NCI-H526 (cell line): ENCODE measurements at places on chromosomes 4 and X.

DNA sequence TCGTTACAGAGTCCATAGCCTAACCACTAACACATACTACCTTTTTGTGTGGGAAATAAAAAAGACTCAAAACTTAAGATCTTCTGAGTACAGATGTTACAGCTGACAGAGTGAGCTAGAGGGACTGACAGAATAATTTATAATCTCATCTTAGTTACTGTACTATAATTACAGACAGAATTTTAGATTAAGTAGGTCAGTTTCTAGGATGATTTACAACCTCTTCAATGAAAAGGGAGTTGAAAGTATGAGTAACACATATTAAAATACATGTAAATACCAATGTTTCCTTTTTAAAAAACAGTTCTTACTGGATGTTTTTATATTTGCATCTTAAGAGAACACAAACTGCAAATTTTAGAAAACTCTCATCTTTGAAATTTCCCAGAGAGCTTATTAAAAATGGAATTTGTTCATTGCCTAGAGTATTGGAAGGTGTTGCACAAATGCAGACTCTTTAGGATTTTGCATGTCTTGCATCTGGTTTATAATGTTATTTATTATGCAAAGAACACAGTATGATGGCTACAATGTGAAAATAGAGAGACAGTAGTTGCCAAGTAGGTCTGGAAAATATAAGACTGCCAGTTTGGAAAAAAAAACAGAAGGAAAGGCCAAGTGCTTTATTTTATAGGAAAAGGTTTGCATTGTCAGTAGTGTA, 24.2 kb upstream of the CCNG2 start:
- DNase-seq = no peak

DNA sequence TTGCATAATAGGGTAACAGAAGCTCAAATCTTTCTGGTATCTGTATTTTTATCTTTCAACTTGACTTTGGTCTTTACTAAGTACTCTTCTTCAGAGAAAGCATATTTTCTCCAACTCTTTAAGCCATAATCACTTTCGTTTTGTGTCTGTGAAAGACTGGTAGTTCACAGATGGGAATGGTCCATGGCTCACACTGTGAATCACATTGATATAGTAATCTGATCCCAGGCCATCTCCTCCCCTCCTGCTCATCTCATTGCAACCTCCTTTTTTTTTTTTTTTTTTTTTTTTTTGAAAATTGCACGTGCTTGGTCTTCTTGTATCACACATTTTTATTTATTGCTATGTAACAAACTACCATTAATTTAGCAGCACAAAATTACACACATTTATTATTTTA, 694.5 kb upstream of the SLIT2 start:
- no peak for DNase-seq

DNA sequence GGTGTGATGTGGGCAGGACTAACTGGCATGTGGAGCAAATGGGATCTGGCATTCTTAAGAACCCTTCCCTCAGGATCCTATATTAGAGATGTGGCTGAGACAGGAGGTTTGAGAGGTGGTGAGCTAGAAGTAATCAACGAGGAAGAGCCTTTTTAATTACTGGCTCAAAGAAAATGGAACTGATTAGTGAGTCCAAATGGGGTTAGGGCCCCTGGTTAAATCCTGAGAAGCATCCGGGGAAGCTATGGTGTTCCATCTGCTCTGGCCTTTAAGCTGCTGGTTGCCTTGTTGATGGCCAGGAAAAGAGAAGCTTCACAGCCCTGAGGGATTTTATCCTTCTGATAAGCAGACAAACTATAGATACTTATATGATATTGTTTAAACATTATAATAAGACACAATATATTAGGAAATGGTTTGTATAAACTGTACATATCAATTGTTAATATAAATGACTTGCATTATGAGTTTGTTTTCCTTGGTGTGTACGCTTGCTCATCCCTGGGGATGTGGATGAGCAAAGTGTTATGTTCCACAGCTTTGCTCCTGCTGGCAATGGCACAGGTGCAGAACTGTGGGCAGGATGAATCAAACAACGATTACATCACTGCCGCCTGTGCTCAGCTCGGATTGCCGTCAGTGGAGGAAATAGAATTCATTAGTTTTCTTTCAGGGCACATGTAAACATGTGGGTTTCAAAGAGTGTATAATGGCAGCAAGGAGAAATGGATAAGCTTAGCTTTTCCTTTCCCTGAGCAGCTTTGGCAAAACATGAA, 328.6 kb upstream of the ARX start:
- no peak for DNase-seq

DNA sequence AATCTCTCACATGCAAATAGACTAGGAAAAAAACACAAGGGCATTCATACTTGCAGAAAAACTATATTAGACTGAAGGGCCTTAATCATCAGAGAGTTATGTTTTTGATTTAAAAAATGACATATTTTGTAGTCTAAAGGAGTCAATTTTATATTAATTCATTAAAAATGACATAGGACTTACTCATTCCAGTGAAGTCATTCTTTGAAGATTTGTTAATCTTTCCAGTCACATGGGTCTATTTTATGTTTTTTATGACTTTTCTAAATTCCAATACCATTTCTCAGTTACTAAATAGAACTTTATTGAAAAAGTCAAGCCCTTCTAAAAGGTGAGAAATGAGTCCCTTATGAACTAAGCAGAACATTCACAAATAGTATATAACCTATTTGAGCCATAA, 743.8 kb upstream of the INTU start:
- no peak for DNase-seq

DNA sequence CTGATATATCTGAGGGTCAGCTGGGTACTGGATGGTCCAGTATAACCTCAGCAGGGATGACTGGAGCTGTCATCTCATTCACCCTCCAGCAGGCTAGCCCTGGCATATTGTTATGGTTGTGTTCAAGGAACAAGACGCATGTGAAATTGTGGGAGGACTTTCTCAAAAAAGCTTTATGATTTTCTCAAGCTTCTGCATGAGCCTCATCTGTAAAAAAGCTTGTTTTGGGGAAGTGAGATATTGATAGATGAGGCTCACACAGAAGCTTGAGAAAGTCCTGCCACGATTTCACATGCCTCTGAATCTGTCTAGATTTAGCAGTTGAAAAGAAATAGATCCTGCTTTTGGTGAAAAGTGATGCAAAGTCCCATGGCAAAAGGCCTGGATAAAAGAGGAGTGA, 93.4 kb downstream of the SPCS3 start:
- DNase-seq = no peak
